ENCODE measurements at places on chromosomes 4 and X.

- no peak for DNase-seq
Measured at GRCh38 chrX:1511829-1512228, 25.2 kb downstream of the P2RY8 start.

- peak; percentile 83 for DNase-seq
Measured at GRCh38 chrX:16839852-16840460, 30.2 kb downstream of the RBBP7 start.

- no peak for DNase-seq
Measured at GRCh38 chrX:120559804-120560203, 958 bp downstream of the CUL4B start.

- no peak for DNase-seq
Measured at GRCh38 chr4:189834616-189835015, 106.1 kb upstream of the FRG1 start.

DNA sequence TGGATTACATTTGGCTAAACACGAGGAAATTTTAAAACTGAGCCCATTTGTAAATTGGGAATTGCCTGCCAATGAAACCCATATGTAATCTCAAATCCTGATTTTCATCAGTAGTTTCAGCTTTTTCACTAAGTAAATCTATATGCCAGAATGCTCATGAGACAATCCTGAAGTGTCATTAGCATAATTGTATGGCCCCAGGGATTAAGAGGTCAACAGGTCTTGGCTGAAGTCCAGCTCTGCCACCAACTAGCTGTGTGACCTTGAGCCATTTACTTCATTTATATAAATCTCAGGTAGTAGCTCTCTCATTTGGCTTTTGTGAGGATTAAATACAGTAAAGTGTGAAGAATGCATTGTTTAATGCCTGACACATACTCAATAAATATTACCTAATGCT, 320.5 kb upstream of the EMCN start:
- DNase-seq, result no peak

- DNase-seq, result no peak
Measured at GRCh38 chr4:67632492-67632891, 68.5 kb downstream of the UBA6 start.

- DNase-seq, result no peak
Measured at GRCh38 chr4:146112389-146112788, 63.1 kb upstream of the LSM6 start.

DNA sequence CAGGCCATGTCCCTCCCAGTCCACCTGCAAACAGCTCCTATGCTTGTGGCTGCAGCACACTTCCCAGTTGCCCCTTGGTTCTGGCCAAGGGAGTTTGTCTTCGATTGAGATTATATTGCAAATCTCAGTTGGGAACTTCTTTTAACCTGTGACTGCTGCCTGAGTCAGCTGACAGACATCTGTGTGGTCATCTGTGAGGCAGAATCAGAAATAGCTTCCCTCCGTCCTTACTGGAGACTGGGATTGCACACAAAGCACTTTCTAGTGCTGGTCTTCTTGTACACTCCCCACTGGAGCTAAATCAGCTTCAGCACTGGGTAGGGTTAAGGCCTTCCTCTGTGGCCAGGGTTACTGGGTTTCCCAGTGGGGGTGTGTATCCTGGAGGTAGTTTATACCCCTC, 34.3 kb downstream of the ZNF330 start:
- peak; percentile 35 for DNase-seq

- no peak for DNase-seq
Measured at GRCh38 chrX:72604112-72604511, 31.5 kb upstream of the HDAC8 start.

- DNase-seq, result no peak
Measured at GRCh38 chr4:136818811-136819330, 713.4 kb downstream of the PCDH18 start.

DNA sequence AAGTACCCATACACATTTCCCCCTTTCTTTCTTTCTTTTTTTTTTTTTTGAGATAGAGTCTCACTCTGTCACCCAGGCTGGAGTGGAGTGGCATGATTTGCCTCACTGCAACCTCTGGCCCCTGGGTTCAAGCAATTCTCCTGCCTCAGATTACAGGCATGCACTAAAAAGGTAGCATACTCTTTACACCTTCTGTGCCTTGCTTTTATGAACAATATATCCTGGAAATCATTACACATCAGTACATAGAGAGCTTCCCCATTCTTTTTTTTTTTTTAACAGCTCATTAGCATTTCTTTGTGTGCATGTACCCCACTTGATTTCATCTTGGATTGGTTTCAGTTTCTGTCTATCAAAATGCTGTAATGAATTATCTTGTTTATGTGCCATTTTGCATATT, 18.6 kb upstream of the HSD17B10 start:
- DNase-seq, result no peak

- no peak for DNase-seq
Measured at GRCh38 chr4:86872135-86872534, 20.1 kb downstream of the C4orf36 start.

GRCh38 chr4:15562114-15562513, 92.4 kb downstream of the CC2D2A start:
- no peak for DNase-seq

- DNase-seq, result peak; percentile 9
Measured at GRCh38 chr4:150874338-150875226, 140.5 kb downstream of the LRBA start.

- DNase-seq, result no peak
Measured at GRCh38 chr4:112931001-112931400, 118.5 kb upstream of the ANK2 start.

Data from fibroblast of mammary gland (primary cell).